ENCODE measurements at places on chromosomes 4 and X. TPM values are rescaled to one million over a fixed set of nuclear protein-coding genes. Genes with fewer than 3 reads are reported as not detected.

Gene ZNF185
- 7.0 TPM for total RNA-seq

Gene VMA21
- 67.0 TPM for total RNA-seq

GRCh38 chr4:57774171-57774570 lies 664.0 kb upstream of the IGFBP7 start:
- no peak for DNase-seq

DNA sequence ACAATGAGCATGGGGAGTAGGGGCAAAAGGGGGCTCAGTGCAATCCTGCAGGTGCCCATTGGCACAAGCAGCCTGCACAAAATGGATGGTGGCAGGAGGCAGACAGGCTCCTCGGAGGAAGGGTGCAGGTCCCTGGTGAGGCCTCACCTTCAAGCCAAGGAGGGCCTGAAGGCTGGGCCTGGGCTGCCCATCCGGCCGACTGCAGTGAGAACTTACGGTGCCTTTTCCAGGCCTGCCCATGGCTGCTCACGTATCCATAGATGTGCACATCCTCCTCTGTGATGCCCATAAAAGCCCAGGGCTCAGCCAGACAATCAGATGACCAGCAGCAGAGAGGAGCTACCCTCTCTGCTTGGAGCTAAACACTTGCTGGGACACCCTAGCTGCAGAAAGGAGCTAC lies 1089.8 kb downstream of the PCDH18 start:
- DNase-seq, result no peak

GRCh38 chrX:2426289-2426882 lies 74.4 kb downstream of the DHRSX start:
- no peak for DNase-seq
